ENCODE measurements at places on chromosomes 6 and 20. TPM values are rescaled to one million over a fixed set of nuclear protein-coding genes. Genes with fewer than 3 reads are reported as not detected.

Gene SULF2
- 0.33 TPM for total RNA-seq

GRCh38 chr6:150959166-150959565 lies 93.7 kb downstream of the MTHFD1L start:
- peaks cover 57% of the 10 kb centered on the region for H3K36me3 ChIP-seq
- H3K27ac ChIP-seq = no peak overlapping the region
- H3K27me3 ChIP-seq = no peaks in the 10 kb centered on the region
- DNase-seq = no peak

GRCh38 chr6:134816780-134817179 lies 133.1 kb downstream of the ALDH8A1 start:
- H3K27me3 ChIP-seq = peaks cover 10% of the 10 kb centered on the region
- DNase-seq = no peak
- no peak overlapping the region for H3K4me3 ChIP-seq

DNA sequence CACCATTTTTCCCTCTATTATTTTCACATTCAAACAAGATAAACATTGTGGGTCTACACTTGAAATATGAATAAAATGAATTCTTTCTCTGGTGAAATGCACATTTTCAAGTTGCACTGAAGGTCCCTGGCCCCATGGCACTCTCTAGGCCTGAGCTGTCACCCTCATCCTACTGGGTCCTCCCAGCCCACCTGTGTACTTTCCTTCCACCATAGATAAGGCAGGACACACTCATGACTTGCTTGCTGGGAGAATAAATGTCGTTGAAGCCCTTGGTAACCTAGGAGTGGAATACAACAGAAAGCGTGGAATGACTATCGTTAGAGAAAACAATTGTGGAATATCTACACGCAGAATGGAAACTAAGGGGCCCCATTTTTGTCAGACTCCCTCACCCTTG lies 101.0 kb upstream of the QKI start:
- no peaks in the 10 kb centered on the region for H3K4me1 ChIP-seq
- H3K27ac ChIP-seq = no peak overlapping the region
- peaks cover 62% of the 10 kb centered on the region for H3K27me3 ChIP-seq
- no peaks in the 10 kb centered on the region for H3K36me3 ChIP-seq
- no peak for DNase-seq

DNA sequence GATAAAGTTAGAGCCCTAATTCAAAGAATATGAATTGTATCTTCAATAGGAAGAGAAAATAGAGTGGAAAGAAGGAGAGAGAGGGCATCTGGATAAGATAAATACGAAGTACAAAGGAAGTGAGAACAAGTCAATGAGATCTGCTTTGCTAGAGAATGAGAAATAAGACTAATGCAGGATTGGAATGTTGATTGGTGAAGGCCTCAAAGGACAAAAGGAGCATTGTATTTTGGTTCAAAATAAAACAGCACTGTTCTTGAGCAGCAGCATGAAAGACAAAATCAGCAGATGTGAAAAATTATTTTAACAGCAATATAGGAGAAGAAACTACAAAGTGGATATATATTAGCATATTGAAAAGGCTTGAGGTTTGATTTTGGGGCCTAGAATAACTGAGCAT lies 5.1 kb upstream of the TMEM244 start:
- DNase-seq = no peak
- H3K4me1 ChIP-seq = no peaks in the 10 kb centered on the region
- H3K27me3 ChIP-seq = no peaks in the 10 kb centered on the region
- H3K36me3 ChIP-seq = no peaks in the 10 kb centered on the region
- no peak overlapping the region for H3K4me3 ChIP-seq

Gene TINAG
- total RNA-seq = not detected

- no peak overlapping the region for H3K4me3 ChIP-seq
- no peaks in the 10 kb centered on the region for H3K27me3 ChIP-seq
These were observed 551.2 kb downstream of the CDH26 start for GRCh38 chr20:60509407-60509806.

Gene TAGAP
- total RNA-seq = 0.07 TPM

Gene FOXA2
- 1.0 TPM for total RNA-seq

DNA sequence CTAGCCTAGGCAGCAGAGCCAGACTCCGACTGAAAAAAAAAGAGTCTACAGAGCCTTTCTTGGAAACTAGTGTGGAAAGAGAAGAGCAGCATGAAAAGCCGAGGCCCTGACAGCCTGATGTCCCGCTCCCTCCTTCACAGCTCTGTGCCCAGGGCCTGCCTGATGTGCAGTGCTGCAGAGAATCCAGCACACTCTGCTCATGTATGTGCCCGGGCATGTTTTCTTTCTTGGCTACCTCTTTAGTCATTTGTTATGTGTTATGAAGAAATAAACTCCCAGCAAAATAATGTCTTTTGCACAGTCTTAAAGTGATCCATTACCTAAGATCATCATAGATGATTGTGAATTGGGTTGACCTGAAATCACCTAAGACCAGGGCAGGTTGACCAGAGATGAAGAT lies 78.1 kb upstream of the EZR start:
- no peak for DNase-seq
- H3K27ac ChIP-seq = no peak overlapping the region
- no peaks in the 10 kb centered on the region for H3K36me3 ChIP-seq

Gene TUBB2B
- total RNA-seq = 5.8 TPM

- no peaks in the 10 kb centered on the region for H3K27me3 ChIP-seq
- H3K27ac ChIP-seq = no peak overlapping the region
- no peak for DNase-seq
- H3K36me3 ChIP-seq = no peaks in the 10 kb centered on the region
- no peaks in the 10 kb centered on the region for H3K4me1 ChIP-seq
- no peak overlapping the region for H3K4me3 ChIP-seq
These were observed 72.3 kb upstream of the BEND3 start for GRCh38 chr6:107187630-107188029.

DNA sequence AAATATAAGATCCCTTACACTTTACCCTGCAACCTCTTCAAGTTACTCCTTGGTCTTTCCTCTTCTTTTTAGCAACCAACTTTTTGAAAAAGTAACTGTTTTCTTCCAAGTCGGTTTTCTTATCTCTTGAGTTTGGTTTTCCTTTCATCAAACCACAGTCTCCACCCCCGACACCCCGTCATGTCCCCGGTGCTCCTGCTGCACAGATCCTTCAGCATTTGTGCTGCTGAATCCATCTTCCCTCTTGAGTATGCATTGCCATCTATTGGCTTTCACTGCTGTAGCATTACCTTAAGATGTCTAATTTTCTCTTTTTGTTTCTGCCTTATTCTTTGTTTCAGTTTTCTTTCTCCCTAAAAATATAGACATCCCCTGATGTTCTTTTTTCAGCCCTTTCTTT lies 11.9 kb upstream of the TNFRSF21 start:
- peaks cover 9% of the 10 kb centered on the region for H3K27me3 ChIP-seq
- H3K4me1 ChIP-seq = no peaks in the 10 kb centered on the region
- H3K36me3 ChIP-seq = no peaks in the 10 kb centered on the region
- H3K4me3 ChIP-seq = no peak overlapping the region

DNA sequence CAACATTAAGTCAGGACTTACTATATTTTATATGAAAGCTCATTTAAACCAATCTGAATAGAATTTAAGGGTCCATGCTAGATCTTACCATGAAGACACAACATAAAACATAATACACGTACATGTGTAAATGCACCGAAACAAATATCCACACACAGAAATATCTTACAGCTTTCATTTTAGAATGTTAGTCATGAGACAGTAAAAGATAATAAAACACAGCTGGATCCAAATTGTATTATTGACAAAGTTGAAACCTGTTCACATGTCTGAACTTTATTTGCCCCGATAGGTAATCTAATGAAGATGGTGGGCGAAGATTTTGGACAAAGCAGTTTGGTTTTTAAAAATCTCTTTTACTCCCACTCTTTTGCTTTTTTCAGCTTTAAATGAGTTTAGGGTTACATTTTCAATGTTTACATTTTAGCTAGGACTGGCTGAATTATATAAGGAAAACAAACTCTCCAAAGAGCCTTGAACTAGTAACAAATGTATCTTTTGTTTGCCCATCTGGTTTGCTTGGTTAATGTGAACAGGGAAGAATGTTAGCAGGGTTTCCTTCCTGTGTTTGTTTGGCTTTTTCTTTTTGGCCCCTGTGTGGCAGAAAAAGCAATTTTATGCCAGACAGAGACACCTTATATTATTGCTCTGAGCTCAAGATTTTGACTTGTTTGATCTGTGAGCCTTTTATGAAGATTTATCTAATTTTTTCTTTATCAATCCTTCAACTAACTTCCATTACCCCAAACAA lies 5.1 kb upstream of the TMEM181 start:
- H3K27me3 ChIP-seq = no peaks in the 10 kb centered on the region
- H3K36me3 ChIP-seq = no peaks in the 10 kb centered on the region
- no peak overlapping the region for H3K4me3 ChIP-seq
- H3K4me1 ChIP-seq = peaks cover 19% of the 10 kb centered on the region

DNA sequence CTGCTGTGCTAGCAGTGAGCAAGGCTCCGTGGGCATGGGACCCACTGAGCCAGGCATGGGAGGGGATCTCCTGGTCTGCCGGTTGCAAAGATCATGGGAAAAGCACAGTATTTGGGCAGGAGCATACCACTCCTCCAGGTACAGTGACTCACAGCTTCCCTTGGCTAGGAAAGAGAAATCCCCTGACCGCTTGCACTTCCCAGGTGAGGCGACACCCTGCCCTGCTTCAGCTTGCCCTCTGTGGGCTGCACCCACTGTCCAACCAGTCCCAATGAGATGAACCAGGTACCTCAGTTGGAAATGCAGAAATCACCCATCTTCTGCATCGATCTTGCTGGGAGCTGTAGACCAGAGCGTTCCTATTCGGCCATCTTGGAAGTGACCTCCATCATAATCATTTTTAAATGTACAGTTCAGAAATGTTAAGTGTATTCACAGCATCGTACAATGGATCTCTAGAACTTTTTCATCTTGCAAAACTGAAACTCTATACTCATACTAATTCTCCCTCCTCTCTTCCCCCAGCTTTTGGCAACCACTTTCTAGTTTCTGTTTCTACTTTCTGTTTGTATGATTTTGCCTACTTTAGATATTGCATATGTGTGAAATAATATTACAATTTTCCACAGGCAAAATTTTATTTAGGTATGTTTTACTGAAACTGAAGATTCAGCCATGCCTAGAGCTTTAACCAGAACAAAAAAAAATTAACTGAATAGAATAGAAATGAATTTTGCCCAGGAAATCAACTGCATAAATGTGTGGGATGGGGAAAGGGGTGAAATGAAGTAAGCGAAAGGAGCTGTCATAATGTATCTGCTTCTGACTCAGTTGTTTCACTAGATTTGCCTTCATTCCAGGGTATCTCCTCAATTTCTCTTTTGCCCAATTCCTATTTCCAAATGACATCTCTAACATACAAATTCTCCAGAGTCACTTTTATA lies 100.0 kb downstream of the RWDD2A start:
- no peak overlapping the region for H3K27ac ChIP-seq
- no peaks in the 10 kb centered on the region for H3K4me1 ChIP-seq
- H3K36me3 ChIP-seq = no peaks in the 10 kb centered on the region
- H3K4me3 ChIP-seq = no peak overlapping the region
- no peak for DNase-seq

GRCh38 chr20:37284691-37285161 lies 4.7 kb upstream of the MANBAL start:
- no peaks in the 10 kb centered on the region for H3K27me3 ChIP-seq
- no peaks in the 10 kb centered on the region for H3K36me3 ChIP-seq

Gene ECHDC1
- total RNA-seq = 57.5 TPM

DNA sequence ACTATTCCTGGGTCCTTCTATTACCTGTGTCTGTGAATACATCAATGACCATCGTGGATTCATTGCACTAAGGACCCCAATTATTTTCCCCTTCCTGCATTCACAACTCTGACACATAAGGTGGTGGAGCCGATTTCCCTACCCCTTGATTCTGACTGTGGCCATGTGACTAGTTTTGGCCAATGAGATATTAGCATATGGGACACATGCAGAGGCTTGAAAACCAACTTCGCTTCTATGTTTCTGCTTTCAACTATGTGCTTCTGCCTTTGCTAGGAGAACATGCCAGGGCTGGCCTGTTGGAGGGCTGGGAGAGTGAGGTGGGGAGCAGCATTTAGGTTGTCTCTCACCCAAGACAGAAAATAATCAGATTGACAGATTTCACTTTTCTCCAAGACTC lies 483.1 kb upstream of the JAG1 start:
- no peaks in the 10 kb centered on the region for H3K36me3 ChIP-seq
- H3K4me1 ChIP-seq = no peaks in the 10 kb centered on the region
- DNase-seq = no peak
- H3K27ac ChIP-seq = no peak overlapping the region

DNA sequence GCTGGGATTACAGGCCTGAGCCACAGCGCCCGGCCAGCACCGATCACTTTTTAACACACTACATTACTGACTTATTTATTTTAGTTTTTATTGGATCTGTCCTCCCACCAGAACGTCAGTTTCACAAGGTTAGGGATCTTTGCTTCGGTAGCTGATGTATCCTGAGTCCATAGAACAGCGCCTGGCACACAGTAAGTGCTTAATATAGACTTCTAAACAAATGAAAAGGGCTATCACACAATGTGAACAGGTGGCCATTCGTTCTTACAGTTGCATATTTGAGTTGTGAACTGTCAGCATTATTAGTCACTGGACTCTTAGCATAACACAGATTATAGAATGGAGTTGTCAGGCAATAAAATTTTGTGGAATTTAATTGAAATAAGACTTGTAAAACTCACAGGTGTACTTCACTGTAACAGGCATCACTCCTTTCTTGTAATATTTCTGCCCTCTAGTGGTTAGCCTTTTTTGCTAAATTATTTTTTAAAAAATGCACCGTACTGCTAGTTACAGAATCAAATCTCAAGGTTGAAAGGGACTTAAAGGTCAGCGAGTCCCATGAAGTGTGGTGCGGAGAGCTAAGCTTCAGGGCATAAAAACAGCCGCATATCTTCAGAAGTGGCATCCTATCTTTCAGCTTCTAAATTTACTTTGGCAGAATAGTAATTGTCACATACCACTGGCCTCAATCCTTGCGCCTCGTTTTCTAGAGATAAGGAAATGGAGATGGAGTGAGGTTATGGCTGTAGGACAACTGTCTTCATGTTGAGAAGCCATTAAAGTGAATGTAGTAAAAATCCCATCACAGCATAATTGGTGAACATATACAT lies 3.4 kb upstream of the TBC1D7 start:
- H3K27ac ChIP-seq = no peak overlapping the region
- no peaks in the 10 kb centered on the region for H3K27me3 ChIP-seq
- H3K4me1 ChIP-seq = peaks cover 19% of the 10 kb centered on the region
- DNase-seq = peak; percentile 41
- H3K36me3 ChIP-seq = no peaks in the 10 kb centered on the region

DNA sequence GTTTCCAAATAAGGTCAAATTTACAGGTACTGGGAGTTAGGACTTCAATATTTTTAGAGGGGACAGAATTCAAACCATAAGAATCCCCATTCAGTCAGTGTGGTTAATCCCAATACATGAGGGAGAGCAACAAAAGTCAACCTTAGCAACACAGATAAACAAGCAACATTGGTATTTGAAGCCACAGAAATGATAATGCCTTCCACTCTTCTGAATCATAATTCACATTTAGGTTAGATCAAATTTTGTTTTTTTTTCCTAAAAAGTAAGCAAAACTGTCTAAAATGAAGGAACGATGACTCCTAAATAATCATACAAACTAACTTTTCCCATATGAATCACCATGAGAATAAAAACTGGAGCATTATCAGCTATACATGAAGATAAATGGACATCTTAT lies 246.0 kb upstream of the TENT5A start:
- DNase-seq = no peak
- H3K27me3 ChIP-seq = no peaks in the 10 kb centered on the region
- H3K4me1 ChIP-seq = peaks cover 13% of the 10 kb centered on the region
- H3K36me3 ChIP-seq = no peaks in the 10 kb centered on the region

Gene FAM209B
- not detected for total RNA-seq

Gene RGS19
- 21.0 TPM for total RNA-seq

- H3K27me3 ChIP-seq = peaks cover 20% of the 10 kb centered on the region
- no peaks in the 10 kb centered on the region for H3K36me3 ChIP-seq
- no peak for DNase-seq
- H3K27ac ChIP-seq = no peak overlapping the region
These were observed 60.5 kb downstream of the PREX1 start for GRCh38 chr20:48766961-48767960.

Gene FKBP1C
- total RNA-seq = 0.29 TPM

Data from K562 (cell line).